ENCODE measurements at places on chromosomes 5 and 9.

DNA sequence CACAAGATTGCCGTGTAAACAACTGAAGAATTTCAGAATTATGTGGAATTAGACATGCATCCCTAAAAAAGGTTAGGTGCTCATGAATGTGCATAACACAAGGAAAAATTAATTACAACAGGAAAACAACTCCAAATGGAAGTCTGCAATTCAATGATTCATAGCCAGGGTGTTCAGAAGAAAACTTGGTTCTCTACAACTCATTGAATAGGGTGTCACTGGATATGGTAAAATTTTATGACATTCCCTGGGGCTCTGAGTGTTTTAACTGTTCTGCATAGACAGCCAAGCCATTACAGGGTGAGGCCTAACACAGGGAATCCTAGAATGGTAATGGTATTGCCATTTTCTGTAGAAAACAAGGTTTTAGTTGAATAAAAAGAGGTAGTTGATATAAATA lies 24.4 kb upstream of the ZSWIM6 start:
- no peak for DNase-seq

- no peak for DNase-seq
Observed at GRCh38 chr5:157511651-157512644, 51.9 kb downstream of the NIPAL4 start.

- DNase-seq, result no peak
Observed at GRCh38 chr5:173778784-173779304, 109.3 kb upstream of the CPEB4 start.

DNA sequence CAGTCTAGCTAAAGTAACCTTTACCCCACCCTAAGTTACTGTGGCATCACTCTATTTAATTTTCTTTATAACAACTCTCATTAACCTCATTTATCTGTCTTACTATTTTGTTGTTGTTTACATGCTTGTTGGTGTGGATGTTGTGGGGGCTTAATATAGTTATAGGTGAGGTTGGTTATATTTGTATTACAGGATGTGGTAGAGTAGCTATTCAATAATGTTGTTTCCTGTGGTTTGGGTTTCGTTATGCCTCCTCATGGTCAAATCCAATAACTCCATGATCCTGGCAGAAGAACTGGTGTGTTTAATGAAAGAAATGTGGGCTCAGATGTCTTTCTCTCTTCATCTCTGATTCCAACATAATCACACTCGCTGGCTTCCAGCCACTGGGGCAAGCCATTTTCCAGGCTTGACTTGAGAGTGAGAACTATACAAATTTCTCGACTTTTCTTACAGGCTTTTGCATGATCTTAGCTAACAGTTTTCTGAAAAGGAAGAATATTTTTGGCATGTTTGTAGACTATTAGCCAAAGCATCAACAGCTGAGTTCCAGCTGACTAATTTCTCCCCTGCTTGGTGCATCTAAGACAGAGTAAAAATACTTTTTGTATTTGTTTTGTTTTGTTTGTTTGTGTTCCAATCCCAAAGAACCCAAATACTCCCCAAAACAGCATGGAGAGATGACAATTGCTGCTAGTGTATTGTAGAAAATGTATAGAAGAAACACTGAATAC lies 303.7 kb upstream of the PAPPA start:
- no peak for DNase-seq

DNA sequence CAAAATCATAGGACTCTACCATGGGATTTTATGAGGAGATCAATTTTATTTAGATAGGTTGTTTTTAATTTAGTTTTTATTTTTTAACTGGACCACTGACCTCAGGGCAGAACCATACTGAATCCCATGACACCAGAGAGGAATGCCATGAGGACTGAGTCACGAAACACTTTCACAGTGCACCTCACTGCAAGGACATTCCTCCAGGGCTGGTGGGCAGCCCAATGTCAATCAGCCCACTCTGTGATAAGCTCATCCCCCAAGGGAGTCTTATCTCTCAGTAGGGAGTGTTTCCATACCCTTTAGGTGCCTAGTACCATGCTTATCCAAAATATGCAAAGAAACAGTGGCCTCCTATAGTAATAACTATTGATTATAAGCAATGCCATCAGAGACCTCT lies 224.5 kb upstream of the CDH6 start:
- DNase-seq, result no peak

- no peak for DNase-seq
Observed at GRCh38 chr9:125915606-125916005, 168.4 kb downstream of the PBX3 start.

GRCh38 chr5:1118231-1118698 lies 6.4 kb upstream of the SLC12A7 start:
- DNase-seq, result no peak

DNA sequence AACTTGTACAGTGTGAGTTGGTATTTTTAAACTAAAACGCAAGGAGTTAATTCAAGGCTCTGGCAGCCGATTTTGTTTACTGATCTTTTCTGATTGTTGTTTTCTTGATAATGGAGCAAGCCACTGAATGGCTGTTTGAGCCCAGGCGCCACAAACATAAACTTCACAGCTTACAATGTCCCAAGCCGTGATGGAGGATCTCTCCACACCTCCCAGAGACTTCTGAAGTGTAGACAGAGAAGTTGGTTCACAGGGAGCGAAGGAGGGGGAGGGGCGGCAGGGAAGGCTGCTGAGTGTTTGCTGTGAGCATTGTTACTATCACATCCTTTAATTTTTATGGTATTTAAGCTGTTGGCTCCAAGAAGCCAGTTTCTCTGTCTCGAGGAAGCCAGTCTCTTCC lies 14.7 kb downstream of the ISL1 start:
- DNase-seq, result no peak

DNA sequence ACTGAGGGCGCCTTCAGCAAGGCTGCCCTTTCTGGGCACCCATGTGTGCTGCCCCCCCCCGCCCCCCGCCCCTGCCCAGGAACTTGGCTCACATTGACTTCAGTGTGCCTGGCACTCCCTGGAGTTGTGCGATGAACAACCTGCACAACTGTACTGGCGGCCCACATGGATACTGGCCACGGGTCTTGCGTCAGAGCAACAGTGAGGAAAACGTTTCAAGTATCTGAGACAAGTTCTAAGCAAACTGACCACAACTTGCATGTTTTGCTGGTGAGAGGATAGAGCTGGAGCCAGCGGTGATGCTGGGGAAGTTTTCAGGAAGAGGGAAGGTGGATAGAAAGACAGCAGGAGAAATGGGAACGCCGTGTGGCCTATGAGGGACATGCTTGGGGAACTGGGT lies 45.4 kb downstream of the HABP4 start:
- DNase-seq, result no peak

- DNase-seq, result no peak
Observed at GRCh38 chr9:1222511-1222910, 172.4 kb downstream of the DMRT2 start.

- DNase-seq, result no peak
Observed at GRCh38 chr5:175460126-175460525, 16.1 kb upstream of the DRD1 start.

DNA sequence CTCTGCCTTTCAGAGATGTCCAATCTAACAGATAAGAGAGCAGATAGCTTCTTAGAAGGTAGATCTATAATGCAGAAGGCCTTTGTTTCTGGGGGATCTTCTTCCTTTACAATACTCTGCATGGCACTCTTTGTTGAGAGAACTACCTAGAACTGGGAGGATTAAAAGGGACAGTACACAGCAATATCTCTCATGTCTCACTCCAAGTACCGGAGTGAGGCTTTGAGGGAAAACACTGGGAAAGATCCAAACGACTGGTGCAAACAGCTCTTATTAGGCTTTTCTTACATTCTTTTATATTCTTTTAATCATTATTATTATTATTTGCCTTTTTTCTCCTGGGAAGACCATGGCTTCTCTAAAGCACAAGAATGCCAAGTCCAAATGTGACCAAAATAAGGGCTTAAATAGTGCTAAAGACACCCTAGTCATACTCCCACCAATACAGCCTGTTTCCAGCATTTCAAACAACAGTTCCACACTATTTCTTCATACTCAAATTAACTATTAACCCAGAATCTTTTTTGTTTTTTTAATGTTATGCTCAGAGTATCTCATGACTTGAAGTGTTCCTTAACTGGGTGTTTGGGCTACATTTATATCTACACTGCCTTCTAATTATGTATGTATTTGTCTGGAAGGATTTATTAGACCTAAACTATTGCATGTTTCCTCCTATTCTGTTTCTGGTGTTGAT lies 52.7 kb downstream of the ABHD17B start:
- no peak for DNase-seq

- DNase-seq, result no peak
Observed at GRCh38 chr5:109580225-109580624, 109.5 kb upstream of the MAN2A1 start.

GRCh38 chr5:168706655-168707069 lies 127.5 kb upstream of the PANK3 start:
- no peak for DNase-seq

DNA sequence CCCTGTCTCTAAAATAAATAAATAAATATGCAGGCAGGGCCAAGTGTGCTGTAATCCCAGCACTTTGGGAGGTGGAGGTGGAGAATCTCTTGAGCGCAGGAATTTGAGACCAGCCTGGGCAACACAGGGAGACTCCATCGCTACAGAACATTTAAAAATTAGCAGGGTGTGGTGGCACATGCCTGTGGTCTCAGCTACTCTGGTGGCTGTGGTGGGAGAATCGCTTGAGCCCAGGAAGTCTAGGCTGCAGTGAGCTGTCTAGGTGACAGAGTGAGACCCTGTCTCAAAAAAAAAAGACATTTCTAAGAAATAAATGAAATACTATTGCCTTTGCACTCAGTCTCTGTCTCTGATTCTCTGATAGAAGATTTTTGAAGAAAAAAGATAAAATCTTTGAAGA lies 1.2 kb upstream of the PCDHGA10 start:
- no peak for DNase-seq

Measured in activated T-helper 1 cell treated with anti-CD3 and anti-CD28 coated beads, Interleukin-2, amount 50 U/mL, for 16 hours (primary cell).